ENCODE measurements at places on chromosomes 5 and 9.

GRCh38 chr9:104784098-104784497 lies 20.2 kb downstream of the NIPSNAP3B start:
- DNase-seq = no peak

- DNase-seq = no peak
These were observed 146.4 kb downstream of the GRIA1 start for GRCh38 chr5:153636670-153637451.

DNA sequence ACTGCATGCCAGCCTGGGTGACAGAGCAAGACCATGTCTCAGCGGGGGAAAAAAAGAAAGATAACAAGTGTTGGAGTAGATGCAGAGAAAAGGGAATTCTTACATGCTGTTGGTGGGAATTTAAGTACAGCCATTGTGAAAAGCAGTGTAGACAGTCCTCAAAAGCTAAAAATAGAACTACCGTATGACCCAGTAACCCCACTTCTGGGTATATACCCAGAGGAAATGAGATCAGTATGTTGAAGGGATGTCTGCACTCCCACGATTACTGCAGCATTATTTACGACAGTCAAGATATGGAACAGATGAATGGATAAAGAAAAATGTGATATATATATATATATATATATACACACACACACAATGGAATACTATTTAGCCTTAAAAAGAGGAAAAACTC lies 225.3 kb upstream of the SLC24A2 start:
- no peak for DNase-seq

DNA sequence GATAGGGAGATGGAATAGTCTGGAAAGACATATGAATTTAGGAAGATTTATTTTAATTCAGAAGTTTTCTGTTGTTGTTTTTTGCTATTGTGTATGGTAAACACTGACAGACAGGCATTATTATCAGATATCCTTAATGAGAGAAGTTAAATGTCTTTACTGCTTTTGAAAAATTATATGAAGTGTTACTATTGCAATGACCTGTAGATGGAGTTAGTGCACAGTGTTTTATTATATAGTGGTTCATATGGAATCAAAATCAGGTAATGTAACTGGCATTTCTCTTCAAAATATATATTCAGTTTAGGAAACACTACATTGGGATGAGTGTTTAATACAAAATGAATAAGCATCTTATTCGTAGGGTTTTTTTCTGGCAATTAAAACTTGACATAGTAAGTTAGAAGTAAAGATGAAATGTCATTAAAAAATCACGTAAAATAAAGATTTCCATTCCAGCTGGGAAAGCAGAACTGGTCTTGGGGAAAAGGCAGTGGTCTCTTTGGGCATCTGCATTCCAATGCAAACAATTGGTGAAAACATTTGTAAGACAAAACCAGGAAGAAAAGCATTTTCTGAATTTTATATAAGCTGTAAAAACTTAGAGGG lies 3.9 kb downstream of the GABRA1 start:
- DNase-seq = no peak

- DNase-seq = peak; percentile 2
These were observed 12.5 kb downstream of the OR2S2 start for GRCh38 chr9:35945341-35946018.

DNA sequence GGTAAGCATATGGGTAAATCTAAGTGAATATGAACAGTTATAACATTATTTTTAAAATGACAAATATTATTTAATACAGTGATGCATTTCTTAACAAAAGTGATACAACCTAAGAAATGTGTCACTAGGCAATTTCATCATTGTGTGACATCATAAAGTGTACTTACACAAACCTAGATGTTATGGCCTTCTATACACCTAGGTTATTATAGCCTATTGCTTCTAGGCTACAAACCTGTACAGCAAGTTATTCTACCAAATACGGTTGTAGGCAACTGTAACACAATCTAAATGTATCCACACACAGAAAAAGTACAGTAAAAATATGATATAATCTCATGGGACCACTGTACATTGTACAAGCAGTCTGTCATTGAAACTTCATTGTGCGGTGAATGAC lies 48.3 kb downstream of the STRBP start:
- no peak for DNase-seq

GRCh38 chr9:126051446-126052130 lies 275.0 kb upstream of the MVB12B start:
- DNase-seq = no peak
